ENCODE measurements at places on chromosomes 1 and 21.

DNA sequence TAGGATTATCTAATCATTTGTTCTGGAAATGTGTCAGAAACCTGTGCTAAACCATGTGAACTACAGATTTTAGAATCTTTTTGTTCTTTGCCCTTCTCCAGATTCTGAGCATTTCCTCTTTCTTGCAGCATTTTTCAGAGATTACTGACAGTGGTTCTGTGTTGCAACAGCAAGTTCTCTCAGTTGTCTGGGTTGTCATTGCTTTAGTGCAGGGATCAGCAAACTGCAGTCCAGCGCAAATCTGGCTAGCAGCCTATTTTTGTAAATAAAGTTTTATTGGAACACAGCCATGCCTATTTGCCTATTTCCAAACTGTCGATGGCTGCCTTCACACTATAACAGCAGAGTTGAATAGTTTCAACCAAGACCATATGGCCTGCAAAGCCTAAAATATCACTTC lies 66.3 kb upstream of the LRRC8D start:
- DNase-seq = no peak

DNA sequence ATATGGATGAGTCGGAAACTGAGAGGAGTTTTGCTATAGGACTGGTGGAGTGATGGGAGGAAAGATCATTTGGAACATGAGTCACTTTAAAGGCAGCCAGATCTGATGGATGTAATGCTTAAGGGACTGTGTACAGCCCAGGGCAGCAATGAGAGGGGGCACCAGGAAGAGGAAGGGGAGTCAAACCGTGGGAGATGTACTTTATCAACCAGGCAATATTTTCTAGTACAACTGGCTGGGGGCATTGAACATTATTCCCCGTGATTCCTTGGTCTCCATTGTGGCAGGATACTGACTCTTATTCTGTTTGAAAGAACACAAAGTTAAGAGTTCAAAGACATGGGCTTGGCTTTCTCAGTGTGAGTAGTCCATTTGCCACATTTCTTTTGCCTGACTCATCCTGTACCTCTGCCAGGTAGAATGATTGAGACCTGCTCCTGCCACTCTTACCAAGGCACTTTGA lies 268.2 kb upstream of the NR5A2 start:
- DNase-seq = peak; percentile 27

GRCh38 chr1:203229471-203230135 lies at the start of gene CHIT1:
TSS of gene CHIT1 (minus strand) at chr1:203229673. CDS start at chr1:203229636, 37 bp downstream.
- DNase-seq = no peak

GRCh38 chr1:221315330-221315729 lies 426.6 kb downstream of the DUSP10 start:
- peak; percentile 41 for DNase-seq

DNA sequence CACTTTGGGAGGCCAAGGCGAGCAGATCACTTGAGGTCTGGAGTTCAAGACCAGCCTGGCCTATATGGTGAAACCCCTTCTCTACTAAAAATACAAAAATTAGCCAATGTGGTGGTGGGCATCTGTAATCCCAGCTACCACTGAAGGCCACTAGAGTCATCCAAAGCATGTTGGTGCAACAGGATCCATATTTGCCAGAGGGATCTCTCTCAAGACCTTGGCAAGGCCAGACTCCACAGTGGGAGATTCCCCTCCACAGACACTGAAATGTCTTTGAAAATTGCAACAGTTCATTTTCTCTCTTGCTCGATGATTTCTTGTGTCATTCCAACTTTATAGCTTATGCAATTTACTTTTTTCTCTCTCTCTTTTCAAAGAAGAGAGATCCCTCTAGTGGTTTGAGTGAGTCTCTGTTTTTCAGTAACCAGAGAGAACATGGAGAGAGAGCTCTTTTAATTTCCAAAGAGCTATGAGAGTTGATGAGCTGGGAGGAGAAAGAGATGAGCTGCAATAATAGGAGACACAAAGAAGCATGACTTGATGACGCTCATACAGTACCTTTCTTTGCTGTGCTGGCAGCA lies 176.8 kb upstream of the USP25 start:
- DNase-seq = peak; percentile 56
